ENCODE measurements at places on chromosomes 16 and 17.

GRCh38 chr16:66250686-66251431 lies 115.6 kb upstream of the CDH5 start:
- DNase-seq: no peak

DNA sequence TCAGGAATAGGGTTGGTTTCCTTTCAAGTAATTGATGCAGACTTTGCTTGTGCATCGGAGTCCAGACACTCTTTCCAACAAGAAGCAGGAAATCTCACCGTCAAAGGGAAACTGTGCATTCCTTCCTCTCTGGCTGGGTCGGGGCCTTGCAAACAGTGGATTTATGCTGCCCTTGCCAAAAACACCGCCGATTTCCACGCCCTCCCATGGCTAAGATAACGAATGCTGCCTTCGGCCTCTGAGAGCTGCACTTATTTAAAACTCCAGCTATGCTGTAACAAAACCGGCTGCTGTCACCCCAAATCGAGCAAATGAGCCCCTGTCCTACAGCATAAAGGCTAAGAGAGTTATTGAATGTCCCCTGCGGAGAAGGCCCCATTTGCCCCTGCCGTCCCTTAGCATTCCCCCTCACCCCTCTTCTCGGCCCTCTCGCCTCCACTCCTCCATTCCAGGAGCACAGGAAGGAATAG lies 275.5 kb upstream of the IRX5 start:
- no peak for DNase-seq

GRCh38 chr17:64515419-64515818 lies 8.6 kb downstream of the CEP95 start:
- DNase-seq: no peak

DNA sequence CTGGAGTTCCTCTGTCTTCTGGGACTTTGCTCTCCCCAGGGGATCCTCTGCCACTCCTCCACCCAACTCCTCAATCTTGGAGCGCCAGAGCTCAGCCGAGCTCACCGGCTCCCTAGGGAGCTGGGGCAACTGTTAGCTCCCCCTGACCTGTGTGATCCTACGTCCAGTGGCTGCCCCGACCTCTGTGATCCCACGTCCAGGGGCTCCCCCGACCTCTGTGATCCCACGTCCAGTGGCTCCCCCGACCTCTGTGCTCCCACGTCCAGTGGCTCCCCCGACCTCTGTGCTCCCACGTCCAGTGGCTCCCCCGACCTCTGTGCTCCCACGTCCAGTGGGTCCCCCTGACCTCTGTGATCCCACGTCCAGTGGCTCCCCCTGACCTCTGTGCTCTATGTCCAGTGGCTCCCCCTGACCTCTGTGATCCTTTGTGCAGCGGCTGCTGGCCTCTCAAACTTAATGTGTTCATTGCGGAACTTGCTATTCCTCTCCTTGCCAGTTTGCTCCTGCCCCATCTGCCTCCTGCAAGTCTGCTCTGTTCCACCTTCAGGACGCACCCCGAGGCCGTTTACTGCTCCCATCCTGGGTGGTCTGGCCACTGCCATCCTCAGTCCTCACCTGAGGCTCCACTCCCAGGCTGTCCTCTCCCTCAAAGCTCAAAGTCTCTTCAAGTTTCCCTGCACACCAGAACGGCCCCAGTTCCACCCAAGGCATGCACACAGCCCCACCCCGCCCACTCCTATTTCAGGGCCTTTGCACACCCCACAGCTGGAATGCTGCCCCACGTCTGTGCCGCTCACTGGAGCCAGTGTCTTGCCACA lies 2.8 kb downstream of the VPS9D1 start:
- no peak for DNase-seq

DNA sequence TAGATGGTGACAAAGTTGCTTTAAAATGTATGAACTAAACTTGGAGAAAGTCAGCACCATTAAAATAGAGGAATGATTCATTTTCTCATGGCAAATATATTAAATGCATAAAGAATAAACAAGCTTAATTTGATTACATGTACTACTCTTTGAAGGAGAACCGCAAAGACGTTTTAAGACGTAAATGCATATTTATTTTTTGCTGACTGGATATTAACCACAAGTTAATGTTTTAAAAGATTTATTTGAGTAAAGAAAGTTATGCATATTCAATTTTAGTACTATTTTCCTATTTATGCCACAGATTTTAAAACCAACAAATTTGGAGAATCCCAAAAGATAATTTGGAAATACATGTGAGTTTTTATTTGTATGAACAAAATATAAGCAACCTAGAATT lies 1121.9 kb downstream of the CDH8 start:
- no peak for DNase-seq

DNA sequence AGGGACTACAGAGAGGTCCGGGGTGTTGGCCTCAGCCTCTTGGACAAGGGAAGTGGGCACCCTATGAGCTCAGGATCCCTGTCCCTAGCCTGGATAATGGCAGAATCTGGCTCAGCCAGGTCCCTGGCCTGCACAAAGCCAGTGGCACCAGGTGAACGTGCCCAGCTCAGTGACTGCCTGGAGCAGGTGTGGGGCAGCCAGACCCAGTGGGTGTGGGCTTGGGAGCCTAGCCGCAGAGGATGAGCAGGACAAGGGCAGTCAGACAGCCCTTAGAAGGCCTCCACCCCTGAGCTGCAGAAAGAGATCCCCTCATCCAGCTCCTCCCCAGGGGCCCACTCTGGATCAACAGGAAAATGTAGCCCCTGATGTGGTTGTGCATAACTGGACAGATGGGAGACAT lies 585.3 kb downstream of the KCNJ18 start:
- no peak for DNase-seq

DNA sequence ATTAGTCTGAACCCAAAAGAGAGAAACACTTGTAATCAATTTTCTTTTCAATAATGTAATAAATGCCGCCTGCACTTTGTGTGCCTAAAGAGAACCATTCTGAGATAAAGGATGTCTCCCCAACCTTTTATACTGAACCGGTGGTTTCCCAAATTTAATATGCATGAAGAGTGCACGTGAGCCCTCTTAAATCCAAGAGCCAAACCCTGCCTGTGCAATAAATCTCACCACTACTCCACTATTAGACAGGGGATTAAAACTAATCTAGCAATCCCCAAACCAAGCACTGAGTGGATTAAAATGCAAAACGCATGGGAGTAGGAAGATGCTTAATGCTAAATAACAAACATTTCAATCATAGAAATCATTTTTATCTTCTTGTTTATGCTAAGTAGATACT lies 351.0 kb upstream of the PSMD7 start:
- DNase-seq: no peak

GRCh38 chr16:22189473-22190080 lies 16.5 kb upstream of the EEF2K start:
- no peak for DNase-seq

DNA sequence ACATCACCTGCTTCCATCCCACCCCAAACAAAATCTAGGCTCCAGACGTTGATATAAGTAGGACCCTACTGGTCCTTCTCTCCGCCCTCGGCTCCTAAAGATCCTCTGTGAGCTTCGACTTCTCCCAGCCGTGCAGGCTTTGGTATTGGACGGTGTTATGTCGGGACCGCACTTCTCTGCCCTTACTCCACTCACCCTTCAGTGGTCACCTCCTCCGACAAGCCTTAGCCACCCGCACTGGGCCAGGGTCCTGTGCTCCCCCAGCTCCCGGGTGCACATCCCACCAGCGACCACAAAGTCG lies 1.6 kb downstream of the PSMB10 start:
- no peak for DNase-seq

DNA sequence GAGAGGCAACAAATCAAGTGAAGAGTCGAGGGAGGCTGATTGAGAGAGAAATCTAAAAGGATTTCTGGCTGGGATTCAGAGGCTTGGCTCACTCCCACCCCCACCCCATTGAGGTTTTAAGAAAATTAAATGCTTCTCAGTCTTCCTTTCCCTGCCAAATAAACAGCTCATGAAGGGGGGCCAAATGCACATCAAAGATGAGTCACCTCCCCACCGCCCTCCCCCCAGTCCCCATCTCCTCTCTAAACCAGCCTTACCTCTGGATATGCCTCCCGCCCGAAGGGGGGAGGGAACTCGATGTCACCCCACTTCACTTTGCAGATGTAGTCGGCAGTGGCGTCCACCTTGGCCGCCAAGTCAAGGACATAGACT lies 11.6 kb downstream of the ACLY start:
- no peak for DNase-seq

GRCh38 chr17:8082292-8082691 lies 5.2 kb downstream of the ALOX12B start:
- DNase-seq: no peak

DNA sequence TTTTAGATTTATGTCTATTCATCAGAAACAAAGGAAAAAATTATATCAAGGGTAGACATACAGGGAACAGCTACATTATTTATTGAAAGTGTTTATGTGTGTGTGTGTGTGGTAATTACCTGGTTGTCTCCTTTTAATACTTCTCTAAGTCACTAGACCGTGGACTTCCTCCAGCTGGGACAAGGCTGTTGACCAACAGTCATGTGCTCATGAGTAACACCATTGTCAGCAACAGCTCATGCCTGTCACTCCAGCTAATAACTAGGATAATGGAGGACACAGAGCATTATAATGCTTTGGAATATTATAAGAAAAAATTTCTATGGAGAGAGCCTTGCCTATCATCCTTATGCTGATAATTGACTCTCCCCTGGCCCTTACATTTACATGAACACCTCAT lies 125.3 kb upstream of the SALL1 start:
- DNase-seq: no peak

DNA sequence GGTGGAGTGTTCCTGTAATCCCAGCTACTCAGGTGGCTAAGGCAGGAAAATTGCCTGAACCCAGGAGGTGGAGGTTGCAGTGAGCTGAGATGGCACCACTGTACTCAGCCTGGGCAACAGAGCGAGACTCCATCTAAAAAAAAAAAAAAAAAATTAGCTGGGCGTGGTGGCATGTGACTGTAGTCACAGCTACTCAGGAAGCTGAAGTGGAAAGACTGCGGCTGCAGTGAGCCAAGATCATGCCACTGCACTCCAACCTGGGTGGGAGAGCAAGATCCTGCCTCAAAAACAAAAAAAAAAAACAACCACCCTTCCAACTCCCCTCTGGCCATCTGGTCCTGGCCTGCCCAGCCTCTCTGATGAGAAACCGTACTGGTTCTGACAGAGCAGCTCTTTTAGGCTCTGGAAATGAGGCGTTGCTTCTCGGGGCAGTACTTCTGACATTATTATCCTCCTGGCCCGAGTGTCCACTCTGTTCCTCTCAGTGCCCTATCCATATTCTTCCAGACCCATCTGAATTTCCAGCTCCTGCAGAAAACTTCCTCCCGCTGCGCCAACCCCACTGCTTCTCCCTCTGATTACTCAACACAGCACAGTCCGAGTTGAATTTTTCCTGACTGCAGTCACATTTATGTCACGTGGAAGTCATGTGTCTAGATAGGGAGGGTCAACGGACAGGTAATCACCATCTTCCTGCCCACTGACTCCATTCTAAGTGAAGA lies 13.3 kb downstream of the GGA2 start:
- DNase-seq: no peak

DNA sequence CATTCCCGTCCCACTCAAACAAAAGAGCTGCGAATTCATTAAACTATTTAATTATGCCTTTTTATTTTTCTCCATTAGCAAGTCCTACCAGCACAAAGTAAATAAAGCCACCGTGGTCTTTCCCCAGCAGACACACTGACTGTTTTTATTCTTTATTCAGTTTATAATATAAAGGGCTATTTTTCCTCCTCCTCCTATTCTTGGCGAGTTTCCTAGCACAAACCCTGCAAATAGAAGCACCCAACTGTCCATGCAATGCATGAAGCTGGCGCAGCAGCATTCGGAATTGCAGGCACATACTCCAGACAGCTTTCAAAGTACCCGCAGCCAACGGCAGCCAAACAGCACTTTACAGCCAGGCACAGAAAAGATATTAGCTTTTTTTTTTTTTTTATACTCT lies 583.4 kb upstream of the PSMD7 start:
- no peak for DNase-seq

DNA sequence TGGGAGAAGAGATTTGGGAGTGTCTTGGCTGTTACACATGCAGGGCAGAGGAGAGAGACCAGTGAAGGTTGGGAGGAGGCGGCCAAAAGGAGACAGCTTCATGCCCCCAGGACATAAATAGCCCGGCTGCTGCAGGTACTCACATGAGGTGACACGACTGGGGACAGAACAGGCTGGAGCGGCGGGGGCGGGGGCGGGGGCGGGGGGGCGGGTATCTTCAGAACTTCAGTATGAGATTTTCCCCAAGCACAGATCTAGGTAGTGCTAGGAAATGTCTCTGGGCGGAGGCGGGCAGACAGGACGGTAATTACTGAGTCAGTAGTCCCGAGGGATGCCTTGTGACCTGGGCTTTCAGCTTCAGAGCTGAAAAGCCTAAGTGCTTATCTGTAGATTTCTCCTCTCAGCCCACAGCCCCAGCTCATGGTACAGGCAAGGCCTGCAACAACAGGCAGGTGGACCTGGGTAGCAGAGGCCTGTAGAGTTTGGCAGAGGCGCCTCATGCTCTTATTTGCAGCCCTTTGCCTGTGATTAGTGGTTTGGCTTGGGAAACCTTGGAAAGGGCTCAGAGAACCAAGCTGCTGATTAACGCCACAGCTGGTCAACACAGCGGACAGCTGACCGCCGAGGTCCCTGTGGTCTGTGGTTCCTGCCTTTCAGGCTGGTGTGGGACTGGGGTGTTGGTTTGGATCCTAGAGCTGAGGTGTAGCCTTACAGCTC lies 24.5 kb downstream of the UNK start:
- DNase-seq: no peak

- DNase-seq: no peak
Observed at GRCh38 chr17:56913353-56913866, 439 bp downstream of the TRIM25 start.

- DNase-seq: no peak
Observed at GRCh38 chr17:13367154-13367553, 234.6 kb downstream of the HS3ST3A1 start.

GRCh38 chr17:80665792-80666191 lies 121.2 kb downstream of the RPTOR start:
- DNase-seq: no peak

DNA sequence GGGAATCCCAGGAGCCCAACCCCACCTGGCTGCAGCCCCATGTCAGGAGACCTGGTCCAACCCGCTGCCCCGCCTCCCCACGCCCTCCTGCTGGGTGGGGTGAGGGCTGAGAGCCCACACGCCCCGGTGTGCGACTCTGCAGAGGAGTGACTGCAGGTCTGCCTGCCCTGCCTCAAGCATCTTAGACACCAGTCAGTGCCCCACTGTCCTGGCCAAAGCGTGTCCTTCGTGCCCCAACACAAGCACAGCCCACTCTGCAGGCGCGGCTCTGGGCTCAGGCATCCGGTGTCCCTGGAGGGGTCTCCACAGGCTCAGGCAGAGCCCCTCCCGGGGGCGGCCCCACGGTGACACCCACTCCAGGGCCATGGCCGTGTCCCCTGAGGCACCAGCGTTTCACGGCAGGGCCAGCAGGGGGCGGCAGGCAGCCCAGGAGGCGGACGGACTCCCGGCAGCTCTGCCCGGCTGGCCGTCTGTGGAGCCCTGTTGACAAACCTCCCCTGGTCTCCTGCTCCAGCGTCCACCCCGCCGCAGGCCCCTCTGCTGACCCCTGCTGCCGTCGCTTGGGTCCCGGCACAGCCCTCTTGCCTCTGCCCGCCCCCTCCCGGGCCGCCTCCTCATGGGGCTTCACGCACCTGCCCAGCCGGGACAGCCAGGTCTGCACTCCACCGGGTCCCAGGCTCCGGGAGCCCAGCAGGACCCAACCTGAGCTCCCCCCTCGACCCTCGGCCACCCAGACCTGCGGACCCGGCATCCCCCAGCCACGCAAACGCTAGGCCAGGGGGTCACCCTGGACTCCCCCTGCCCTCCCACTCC lies 8.6 kb upstream of the UBE2I start:
- peak; percentile 73 for DNase-seq

All from GM06990 (cell line).